Stimulated activated CD8-positive, alpha-beta memory T cell treated with anti-CD3 and anti-CD28 coated beads, Interleukin-4, amount 100 ng/mL, for 1 hour (primary cell): ENCODE measurements at places on chromosomes 13 and 19.

- no peak for DNase-seq
Observed at GRCh38 chr19:30221176-30221575, 151.0 kb upstream of the ZNF536 start.

GRCh38 chr13:43911278-43911677, 31.6 kb downstream of the LACC1 start:
- DNase-seq: no peak

GRCh38 chr19:51101171-51101865, 6.9 kb downstream of the CTU1 start:
- no peak for DNase-seq

DNA sequence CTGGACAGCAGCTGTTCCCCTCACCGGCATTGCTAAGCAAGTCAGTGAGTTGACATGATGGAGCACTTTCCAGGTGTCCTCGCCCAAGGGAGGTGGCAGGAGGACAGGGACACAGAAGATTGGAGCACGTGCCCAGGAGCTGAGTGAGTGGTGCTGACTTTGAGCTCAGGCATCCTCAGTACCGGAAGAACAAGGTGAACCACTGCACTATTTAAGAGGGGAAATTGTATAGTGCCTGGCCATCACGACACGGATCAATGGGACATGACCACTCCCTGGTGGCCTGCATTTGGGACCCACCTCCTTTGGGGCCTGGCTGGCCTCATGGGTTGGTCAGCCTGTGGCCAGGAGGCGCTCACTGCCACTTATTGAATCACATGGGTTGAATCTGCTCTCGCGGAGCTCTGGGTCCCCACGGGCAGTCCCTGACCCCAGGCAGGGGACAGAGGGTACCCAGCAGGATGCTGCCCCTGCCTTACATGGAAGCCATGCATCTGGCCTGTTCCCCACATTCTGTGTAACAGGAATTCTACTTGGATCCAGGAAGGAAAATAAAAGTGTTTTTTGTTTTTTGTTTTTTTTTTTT, 206.9 kb upstream of the ZNF536 start:
- DNase-seq: no peak

- DNase-seq: no peak
Observed at GRCh38 chr19:2391118-2391725, 31.2 kb downstream of the TMPRSS9 start.

DNA sequence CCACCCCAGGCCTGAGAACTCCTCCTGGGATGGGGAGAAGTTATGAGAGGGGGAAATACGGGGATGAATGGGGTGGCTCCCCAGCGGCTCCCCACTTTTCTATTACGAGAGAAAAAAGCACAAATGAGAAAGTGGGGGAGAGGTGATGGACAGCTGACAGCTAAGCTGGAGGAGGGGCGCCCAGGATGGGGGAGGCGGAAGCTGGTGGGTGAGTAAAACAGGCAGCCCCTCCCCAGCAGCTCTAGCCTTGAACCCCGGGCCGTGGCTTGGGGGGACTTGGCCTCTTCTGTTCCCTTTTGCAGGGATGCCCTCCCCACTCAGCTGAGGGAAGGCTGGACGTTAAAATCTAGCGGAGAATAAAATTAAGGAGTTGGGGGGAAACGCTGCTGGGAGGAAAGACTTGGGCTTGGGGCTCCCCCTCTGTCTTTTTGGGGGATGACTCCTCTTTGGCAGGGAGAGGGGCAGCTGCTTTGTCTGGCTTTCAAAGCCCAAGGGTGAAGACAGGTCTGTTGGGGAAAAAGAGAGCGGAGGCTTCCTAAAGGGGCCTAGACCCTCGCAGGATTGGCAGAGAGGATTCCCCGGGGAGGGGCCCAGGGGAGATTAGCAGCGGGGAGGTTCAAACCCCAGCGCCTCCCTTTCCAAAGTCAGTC, 1.4 kb upstream of the SAMD1 start:
- no peak for DNase-seq

- DNase-seq: no peak
Observed at GRCh38 chr13:48505597-48506091, 27.2 kb downstream of the RCBTB2 start.
